Liver (tissue), 10 donors: ENCODE measurements at places on chromosomes 2 and 18. TPM values are rescaled to one million over a fixed set of nuclear protein-coding genes. Genes with fewer than 3 reads are reported as not detected.
A peak's percentile ranks its signal among the peaks of the same experiment; 100 is the strongest.

GRCh38 chr18:44186001-44186400, 494.7 kb upstream of the SETBP1 start:
- no peak for DNase-seq
- H3K4me1 ChIP-seq: no peaks in the 10 kb centered on the region
- no peaks in the 10 kb centered on the region for H3K36me3 ChIP-seq
- H3K27ac ChIP-seq: no peak overlapping the region

- peaks cover 2% of the 10 kb centered on the region for H3K27me3 ChIP-seq
- peak; percentile 60 for DNase-seq
- H3K27ac ChIP-seq: no peak overlapping the region
These were observed 102.9 kb upstream of the SLC8A1 start for GRCh38 chr2:40554665-40555294.

GRCh38 chr2:239602290-239603282, 201.8 kb upstream of the HDAC4 start:
- no peaks in the 10 kb centered on the region for H3K36me3 ChIP-seq
- no peak overlapping the region for H3K4me3 ChIP-seq
- H3K4me1 ChIP-seq: no peaks in the 10 kb centered on the region
- no peaks in the 10 kb centered on the region for H3K27me3 ChIP-seq

GRCh38 chr2:241677392-241677791, 9.2 kb downstream of the DTYMK start:
- no peak overlapping the region for H3K4me3 ChIP-seq
- H3K36me3 ChIP-seq: peaks cover 13% of the 10 kb centered on the region
- H3K27ac ChIP-seq: no peak overlapping the region
- no peaks in the 10 kb centered on the region for H3K27me3 ChIP-seq
- H3K4me1 ChIP-seq: no peaks in the 10 kb centered on the region

DNA sequence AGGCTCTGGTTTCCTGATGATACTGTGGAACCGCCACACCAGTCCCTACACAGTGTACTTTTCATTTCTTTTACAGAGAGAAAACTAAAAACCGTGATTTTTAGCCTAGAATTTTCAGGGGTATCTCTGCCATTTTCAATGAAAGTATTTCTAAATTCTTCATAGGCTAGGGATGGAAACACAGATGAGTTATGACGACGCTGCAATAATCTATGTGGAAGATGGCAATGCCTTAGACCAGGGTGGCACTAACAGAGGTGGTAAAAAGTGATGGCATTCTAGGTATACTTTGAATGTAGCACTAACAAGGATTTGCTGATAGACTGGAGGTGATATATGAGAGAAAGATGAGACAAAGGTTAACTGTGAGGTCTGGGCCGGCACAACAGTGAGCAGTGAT, 56.5 kb downstream of the TTC21B start:
- no peaks in the 10 kb centered on the region for H3K4me1 ChIP-seq
- H3K4me3 ChIP-seq: no peak overlapping the region
- no peaks in the 10 kb centered on the region for H3K27me3 ChIP-seq

DNA sequence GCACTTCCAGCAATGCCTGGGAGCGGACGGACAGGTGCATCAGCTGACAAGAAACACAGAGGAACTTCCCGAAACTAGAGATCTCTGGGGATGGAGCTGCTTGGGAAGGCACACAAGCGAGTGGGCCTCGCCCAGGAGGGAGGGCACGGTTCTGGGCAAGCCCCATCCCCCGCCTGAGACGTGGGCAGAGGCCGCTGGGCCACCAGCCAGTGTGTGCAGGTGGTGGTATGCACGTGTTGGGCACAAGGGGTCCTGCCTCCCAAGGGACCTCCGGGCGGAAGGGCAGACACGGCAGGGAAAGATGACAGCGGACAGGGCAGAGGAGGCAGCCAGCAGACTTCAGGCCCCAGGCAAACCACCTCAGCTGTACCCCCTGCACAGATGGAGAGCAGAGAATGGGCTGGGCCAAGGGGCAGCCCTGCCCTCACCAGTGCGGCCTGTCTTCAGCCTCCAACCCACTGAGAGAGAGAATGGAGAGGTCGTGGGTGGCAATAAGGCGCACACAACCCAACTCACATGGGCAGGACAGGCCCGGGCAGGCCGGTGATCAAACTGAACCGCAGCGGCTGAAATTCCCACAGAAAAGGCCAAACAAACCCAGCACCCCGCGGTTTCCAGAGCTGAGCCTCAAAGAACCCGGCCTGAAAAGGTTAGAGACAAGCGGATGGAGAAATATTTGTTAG, 51.2 kb downstream of the HDAC4 start:
- H3K27me3 ChIP-seq: no peaks in the 10 kb centered on the region
- no peaks in the 10 kb centered on the region for H3K36me3 ChIP-seq
- no peaks in the 10 kb centered on the region for H3K4me1 ChIP-seq
- H3K27ac ChIP-seq: no peak overlapping the region
- DNase-seq: no peak

- H3K4me1 ChIP-seq: peaks cover 2% of the 10 kb centered on the region
- DNase-seq: no peak
- no peaks in the 10 kb centered on the region for H3K36me3 ChIP-seq
- H3K27me3 ChIP-seq: no peaks in the 10 kb centered on the region
- no peak overlapping the region for H3K4me3 ChIP-seq
These were observed 17.2 kb upstream of the IL37 start for GRCh38 chr2:112893752-112894151.

DNA sequence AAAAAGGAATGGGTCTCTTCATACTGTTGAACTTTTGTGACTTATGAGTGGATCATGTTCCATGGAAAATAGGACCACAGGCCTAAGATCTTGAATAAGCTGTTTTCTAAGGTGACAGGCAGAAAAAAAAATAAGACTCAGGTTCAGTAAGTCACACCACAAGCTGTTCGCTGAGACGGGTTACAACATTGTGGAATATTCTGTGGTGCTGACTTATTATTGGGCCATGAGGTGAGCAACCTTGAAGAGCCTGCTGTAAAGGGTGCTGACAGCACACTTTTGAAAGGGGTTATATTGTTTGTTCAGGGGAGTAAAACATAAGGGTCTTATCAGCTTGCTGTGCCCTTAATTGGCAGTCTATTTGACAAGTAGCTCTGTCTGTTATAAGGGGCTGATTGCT, 439.8 kb upstream of the SLC14A2 start:
- DNase-seq: no peak
- H3K27me3 ChIP-seq: no peaks in the 10 kb centered on the region

GRCh38 chr2:46767706-46768105, 147.9 kb downstream of the MCFD2 start:
- H3K4me3 ChIP-seq: no peak overlapping the region
- H3K36me3 ChIP-seq: no peaks in the 10 kb centered on the region
- H3K27me3 ChIP-seq: no peaks in the 10 kb centered on the region
- no peak overlapping the region for H3K27ac ChIP-seq
- H3K4me1 ChIP-seq: no peaks in the 10 kb centered on the region

DNA sequence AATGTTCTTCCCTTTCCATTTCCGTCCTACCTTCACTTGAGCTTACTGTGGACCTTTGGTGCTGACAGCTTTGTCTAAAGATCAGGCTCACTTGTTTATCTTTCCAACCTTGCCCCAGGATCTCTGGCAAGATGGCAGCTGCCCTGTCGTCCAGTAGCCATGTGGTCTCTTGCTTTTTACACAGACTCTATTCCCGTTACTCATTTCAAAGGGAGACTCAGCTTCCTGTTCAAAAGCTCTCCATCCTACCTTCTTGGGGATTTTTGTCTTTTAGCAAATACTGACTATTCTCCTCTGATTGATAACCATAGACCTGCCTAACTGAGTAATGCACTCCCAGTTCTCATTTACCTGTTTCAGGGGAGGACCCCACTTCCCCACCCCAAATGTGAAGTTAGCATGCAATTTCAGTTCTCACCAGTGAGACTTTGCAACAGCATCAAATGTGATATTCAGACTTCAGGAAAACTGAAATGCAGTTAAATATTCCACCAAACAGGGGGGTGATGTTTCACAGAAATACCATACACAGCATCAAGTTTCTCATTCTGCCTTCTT, 184.4 kb downstream of the MYO3B start:
- no peaks in the 10 kb centered on the region for H3K36me3 ChIP-seq
- H3K4me3 ChIP-seq: no peak overlapping the region
- no peaks in the 10 kb centered on the region for H3K4me1 ChIP-seq
- no peaks in the 10 kb centered on the region for H3K27me3 ChIP-seq
- DNase-seq: no peak
- H3K27ac ChIP-seq: no peak overlapping the region

DNA sequence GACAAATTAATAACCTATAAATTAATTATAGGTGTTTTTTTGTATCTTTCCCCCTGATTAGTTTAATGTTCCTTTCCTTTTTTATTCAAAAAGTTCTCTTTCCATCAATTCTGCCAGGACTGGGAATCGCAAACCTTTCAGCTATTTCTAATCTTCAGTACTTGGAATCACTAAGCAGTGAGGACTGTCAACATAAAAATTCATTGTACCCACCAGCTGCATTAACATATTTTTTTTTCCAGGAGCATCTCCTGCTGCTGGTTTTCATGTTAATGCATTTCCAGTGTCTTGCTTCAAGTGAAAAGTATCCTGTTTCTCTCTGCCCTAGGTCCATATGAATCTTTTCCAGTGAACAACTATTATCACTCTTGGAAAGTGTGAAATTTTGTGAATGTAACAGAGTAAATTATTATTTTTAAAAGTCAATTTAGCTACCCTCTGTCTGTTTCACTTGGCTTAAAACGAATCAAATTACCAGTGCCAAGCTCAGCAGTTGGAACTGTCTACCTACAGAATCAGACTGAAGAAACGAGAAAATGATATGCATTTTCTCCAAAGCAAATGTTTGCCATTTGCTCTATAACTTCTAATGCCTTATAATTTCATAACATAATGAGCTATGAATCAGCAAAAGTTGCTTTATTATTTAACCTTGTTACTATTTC, 804.4 kb downstream of the EPHA4 start:
- no peak for DNase-seq
- H3K4me1 ChIP-seq: no peaks in the 10 kb centered on the region
- no peaks in the 10 kb centered on the region for H3K27me3 ChIP-seq
- no peaks in the 10 kb centered on the region for H3K36me3 ChIP-seq

DNA sequence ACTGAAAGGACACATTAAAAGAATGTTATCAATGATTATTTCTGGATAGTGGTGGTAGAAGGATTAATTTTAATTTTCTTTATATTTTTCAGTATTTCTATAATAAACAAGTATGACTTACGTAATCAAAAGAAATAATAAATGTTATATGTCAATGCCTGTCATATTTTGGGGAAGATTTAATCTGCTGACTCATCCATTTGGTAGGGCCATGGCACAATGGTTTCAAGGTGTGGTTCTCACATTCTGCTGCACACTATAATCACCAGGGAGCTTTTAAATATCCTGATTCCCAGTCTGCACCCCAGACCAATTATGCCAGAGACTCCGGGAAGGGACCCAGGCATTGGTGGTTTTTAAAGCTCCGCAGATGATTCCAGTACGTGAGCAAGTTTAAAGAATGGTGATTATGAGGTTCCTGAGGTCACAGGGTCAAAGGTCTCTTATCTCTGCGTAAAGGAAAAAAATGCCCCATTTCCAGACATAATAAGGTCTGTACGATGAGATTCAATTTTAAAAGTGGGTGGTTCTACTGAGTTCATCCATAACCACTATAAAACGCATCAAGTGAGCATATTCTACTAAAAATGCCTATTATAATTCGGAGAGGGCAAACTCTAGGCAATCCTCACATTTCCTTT, 27.2 kb downstream of the WIPF1 start:
- no peak overlapping the region for H3K4me3 ChIP-seq
- peaks cover 3% of the 10 kb centered on the region for H3K36me3 ChIP-seq
- no peak overlapping the region for H3K27ac ChIP-seq
- H3K27me3 ChIP-seq: no peaks in the 10 kb centered on the region
- DNase-seq: no peak

GRCh38 chr2:233443511-233444183, 89.4 kb downstream of the DGKD start:
- peak; percentile 73 for DNase-seq
- no peak overlapping the region for H3K27ac ChIP-seq
- no peaks in the 10 kb centered on the region for H3K27me3 ChIP-seq
- no peak overlapping the region for H3K4me3 ChIP-seq
- no peaks in the 10 kb centered on the region for H3K4me1 ChIP-seq

- no peak within 1 kb of the TSS for H3K4me3 ChIP-seq
- H3K27me3 ChIP-seq: no peaks in the 10 kb centered on the region
These were observed at the start of gene ARHGAP15 for GRCh38 chr2:143128681-143129580. ARHGAP15 (plus strand) TSS chr2:143129419.

GRCh38 chr2:36727550-36727949, 31.0 kb downstream of the VIT start:
- no peak overlapping the region for H3K4me3 ChIP-seq
- no peaks in the 10 kb centered on the region for H3K27me3 ChIP-seq
- H3K4me1 ChIP-seq: no peaks in the 10 kb centered on the region
- no peaks in the 10 kb centered on the region for H3K36me3 ChIP-seq

DNA sequence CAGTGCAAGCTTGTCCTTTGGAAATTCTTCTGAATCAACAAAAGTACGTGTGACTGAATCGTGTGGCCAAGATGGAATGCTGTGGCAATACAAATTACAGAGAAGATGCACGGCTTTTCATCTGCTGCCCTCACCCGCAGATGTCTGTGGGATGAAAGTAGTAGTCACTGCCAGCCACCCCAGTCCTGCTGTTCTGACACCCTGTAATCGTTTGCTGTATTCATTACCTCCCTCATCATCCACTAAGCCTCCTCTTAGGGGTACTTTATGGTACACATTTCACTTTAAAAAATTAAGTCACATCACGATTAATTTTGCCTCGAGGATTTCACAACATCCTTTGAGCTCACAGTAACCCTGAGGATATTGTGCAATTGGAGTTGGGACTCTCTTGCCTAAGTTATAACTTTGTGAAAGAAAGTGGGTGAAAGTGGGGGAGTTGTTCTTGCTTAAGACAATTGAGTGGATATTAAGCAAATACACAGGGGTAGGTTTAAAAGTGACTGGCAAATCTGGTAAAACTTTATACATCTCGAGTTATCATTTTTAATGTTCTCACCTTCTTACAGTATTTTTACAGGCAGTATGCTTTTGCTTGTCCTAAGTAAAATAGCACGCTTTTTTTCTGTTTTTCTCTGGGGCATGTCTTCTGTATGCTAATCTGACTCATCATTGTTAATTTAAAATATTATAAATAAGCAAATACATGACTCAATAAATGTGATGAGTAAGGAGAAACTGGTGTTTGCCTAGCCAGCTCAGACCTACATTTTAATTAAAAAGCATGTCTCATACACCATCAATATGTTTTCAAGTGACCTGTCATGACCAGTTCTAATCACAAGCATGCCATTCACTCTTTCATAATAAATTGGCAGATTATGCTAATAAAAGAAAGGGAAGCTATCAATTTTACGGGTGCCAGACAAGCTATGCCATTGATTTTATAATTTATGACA, 680.9 kb downstream of the IRS1 start:
- H3K36me3 ChIP-seq: no peaks in the 10 kb centered on the region
- no peaks in the 10 kb centered on the region for H3K27me3 ChIP-seq
- H3K4me3 ChIP-seq: peak overlapping the region; percentile 42
- H3K4me1 ChIP-seq: peaks cover 16% of the 10 kb centered on the region
- peak overlapping the region; percentile 31 for H3K27ac ChIP-seq

The GNAL gene
- total RNA-seq: 0.92 TPM

The TMEM178A gene
- total RNA-seq: 0.56 TPM

The ALPG gene
- not detected for total RNA-seq

The SGPP2 gene
- 0.33 TPM for total RNA-seq

The EPAS1 gene
- 51.5 TPM for total RNA-seq

The MYOM1 gene
- 48.4 TPM for total RNA-seq

The LRRC30 gene
- not detected for total RNA-seq

The WNT10A gene
- 0.08 TPM for total RNA-seq

The IL1F10 gene
- not detected for total RNA-seq
